Urothelium cell line (cell line): ENCODE measurements at places on chromosomes 7 and 10.
A peak's percentile ranks its signal among the peaks of the same experiment; 100 is the strongest.

DNA sequence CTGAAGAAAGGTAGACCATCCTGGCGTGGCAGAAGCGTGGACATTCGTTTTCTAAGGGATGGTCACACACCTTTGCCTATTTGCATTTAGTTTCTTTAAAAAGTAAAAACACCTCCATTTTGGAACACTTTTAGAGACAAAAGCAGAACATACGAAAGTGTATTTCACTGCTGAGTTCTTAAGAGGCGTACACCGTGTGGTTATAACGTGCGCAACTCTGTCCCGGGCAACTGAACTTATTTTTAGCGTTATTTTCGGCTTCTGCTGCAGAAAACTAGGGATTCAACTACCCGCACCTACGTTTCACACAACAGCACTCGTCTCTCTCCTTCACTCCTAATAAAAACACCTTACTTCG, 557 bp upstream of the LSM8 start:
- DNase-seq, result peak; percentile 1

GRCh38 chr7:601595-602340, 82.1 kb upstream of the PDGFA start:
- DNase-seq, result peak; percentile 74

DNA sequence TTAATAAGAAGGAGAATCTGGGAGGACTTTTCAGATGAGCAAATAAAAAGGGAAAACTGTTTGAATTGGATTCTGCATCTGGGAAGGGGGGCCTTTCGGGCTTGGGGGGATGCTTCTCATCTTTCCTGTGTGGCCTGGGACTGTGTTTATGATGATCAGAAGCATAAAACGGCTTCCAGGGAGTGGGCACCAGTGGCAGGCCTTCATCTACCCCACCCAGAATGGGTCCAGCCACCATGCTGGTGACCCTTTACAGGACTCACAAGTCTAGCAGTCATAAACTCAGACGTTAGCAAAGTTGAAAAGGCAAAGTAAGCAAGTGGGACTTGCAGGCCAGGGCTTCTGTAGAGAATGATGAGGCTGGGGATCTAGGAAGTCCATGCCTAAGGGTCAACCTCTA, 198.3 kb upstream of the ZMIZ1 start:
- DNase-seq, result no peak

DNA sequence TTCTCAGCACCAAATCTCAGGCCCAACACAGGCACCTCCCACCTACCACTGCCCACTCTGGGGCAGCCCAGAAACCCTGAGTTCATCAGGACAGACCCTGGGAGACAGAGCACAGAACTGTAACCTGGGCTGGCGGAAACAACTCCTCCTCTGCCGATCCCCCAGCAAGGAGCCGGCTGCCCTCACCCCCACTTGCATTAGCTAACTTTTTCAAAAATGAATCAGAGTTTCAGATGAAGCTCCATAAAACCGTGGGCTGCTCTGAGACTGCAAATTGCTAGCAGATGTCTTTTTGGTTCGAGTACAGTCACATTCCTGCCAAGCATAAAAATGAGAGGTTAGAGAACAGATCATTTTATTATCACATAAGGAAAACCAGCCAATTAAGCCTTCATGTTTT, 93.4 kb upstream of the PARD3 start:
- no peak for DNase-seq

DNA sequence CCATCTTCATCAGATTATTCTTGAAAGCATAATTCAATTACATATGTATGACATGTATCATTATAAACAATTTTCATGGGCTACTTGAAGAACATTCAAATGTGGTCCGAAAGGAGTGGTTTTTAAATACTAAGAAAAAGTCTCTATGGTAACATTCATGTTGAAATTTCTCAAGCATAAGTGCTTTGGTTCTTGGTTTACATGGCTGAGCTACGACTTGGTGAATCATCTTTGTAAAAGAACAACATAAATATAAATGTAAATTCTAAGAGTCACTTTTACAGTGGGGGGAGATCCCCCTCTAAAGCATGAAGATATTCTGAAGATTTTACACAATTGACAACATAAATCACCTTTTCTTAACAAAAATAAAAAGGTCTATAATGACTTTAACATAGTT, 118.6 kb downstream of the MAGI2 start:
- no peak for DNase-seq

- DNase-seq, result no peak
Measured at GRCh38 chr7:6157685-6158423, 114.6 kb downstream of the CYTH3 start.

GRCh38 chr10:25082276-25083204, 66.1 kb downstream of the THNSL1 start:
- no peak for DNase-seq

DNA sequence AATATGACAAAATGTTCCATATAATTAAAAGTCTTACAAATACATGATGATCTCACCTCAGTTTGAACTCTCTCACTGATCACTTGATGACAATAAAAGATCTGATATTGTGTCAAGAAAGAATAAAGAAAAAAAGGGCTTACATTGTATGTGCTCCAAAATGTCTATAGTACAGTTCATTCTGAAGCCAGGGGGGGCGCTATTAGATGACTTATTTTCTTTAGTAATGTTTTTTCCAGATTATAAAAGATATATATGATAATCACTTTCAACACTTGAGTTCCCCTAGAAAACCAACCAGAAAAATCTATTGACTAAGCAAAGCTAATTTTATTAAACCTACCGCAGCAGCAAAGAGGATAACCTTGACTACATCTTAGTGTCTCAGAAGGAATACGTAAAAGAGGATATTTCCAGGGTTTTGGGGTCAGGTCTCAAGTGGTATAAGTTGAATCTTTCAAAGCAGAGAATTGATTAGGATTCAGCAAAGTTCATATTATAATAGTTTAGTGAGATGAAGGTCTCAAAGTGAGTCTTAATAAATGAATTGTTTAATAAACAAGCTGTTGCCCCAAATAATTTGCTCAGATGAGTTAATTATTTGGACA, 55.8 kb downstream of the PTN start:
- no peak for DNase-seq

- DNase-seq, result no peak
Measured at GRCh38 chr10:48943096-48943495, 3.5 kb upstream of the LRRC18 start.

DNA sequence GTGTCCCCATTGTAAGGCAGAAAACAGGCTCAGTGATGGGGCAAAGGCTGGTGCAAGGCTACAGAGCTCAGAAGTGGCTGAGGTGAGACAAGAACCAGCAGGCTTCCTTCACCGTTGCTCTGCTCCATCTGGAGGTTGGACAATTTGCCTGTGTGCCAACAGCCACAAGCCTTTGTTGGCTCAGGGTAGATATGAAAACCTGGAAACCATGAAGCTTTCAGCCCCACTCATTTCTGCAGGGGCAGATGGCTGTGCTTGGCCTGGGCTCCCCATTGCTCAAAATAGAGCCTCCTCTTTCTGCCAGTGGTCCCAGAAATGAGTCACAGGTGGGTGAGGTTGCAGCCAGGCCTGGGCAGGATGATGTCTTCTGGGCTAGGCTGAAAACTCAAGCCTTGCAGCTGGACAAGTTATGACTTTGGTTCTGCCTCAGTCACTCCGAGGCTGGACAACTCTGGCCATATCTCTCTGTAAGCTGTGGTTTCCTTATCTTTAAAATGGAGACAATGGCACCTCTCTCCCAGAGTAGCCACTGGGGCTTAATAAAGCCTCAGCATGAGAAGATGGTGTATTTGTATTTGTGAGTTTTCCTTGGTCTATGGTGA, 12.2 kb upstream of the ZNF273 start:
- no peak for DNase-seq

DNA sequence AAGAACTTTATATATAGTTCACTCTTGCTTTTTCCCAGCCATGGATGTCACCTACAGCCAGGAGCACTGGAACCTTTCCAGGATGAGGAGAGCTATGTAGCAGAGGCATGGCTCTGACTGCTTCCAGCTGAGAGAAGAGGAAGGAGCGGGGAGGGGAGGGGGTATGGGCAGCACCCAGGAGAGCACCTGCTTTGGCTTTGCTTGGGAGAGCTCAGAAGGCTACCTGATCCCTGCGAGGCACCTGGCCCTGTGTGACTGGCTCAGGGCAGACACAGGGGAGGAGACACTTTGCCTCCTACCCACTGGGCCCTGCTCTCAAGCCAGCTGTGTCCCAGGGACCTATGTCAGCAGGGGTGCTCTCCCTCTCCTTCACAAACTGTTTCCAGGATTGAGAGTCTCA, 67.1 kb downstream of the HK1 start:
- no peak for DNase-seq

DNA sequence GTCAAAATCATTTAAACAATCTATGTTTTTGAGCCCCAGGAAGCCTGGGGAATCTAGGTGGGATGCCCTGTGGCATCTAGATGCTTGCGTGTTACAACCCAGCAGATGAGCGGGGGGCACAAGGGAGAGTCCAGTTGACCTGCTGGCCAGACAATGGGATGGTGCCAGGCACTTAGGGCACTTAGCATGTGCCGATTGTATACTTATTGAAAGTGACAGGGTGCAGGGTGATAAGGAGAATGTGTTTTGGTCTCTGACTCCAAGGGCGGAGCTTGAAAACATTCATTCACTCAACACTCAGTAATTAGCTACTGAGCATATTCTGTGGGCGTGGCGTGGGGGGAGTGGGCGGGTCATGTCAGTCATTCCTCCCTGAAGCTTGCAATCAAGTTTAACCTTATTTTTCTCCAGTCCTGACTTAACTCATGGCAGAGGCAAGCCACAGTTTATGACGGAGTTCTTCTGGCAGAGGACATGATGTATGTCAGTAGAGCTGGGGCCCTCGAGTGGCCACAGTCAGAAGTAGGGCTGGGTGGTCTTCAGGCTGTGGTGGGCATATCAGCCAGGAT, 115.1 kb downstream of the PRKCQ start:
- no peak for DNase-seq

DNA sequence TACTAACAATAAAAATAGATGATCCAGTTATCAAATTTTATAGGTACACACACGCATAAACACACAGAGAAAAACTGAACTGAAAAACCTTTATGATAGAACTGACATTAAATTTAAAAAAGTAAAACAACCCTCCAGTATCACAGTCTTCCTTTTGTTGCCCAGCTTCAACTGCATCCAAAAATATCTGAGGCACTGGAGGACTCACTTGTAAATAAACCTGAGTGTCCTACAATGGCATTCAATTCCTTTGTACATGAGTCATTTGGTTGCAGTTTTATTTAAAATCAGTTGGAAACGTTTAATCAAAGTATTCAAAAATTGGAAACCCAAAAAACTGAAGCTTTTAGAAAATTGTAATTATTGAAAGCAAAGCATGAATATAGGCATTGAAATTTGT, 265.2 kb upstream of the CSTF2T start:
- DNase-seq, result no peak

GRCh38 chr7:45921699-45922519, 837 bp upstream of the IGFBP3 start:
- DNase-seq, result peak; percentile 73

DNA sequence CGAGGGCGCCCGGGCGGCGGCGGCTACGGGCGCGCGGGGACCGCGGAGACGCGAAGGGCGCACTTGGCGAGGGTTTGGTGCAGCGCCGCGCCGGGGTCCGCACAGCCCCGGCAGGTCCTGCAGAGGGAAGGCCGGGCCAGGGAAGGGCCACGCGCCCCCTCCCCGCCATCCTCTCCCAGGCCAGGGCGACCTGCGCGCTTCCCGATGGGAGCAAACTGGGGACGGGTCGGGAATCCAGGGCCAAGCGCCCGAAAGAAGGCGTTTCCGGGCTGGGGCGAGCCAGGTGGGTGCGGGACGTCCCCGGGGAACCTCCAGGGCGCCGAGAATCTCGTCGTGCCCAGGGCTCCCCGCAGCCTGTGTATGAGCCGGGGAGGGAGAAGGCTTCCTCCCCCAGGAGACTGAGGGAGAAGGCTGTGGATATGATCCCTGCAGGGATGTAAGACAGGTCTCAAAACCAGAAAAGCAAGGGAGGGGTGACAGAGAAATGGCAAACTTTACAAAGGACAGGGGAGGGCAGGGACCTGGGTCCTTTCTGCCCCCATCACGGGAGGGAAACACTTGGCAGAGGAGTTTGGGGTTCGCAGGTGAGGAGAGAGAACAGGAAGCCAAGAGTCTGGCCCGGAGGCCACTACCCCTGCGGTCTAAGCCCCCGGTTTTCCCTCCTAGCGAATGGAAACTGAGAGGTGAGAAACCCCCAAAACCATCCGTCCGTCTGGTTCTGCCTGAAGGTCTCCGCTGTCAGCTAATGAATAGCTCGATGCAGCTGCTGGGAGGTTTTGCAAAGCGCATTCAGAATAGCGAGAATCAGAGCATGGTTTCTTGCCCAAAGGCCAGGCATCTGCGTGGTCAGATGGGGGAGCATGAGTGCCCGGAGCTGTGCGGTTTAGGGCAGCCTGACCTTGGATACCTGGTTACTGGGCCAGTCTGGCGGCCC, 674 bp downstream of the AMZ1 start:
- no peak for DNase-seq
